ENCODE measurements at places on chromosomes 13 and 19.

GRCh38 chr19:30682999-30683536 lies 310.9 kb downstream of the ZNF536 start:
- DNase-seq = peak; percentile 81

GRCh38 chr13:97640268-97640667 lies 206.3 kb downstream of the RAP2A start:
- no peak for DNase-seq

DNA sequence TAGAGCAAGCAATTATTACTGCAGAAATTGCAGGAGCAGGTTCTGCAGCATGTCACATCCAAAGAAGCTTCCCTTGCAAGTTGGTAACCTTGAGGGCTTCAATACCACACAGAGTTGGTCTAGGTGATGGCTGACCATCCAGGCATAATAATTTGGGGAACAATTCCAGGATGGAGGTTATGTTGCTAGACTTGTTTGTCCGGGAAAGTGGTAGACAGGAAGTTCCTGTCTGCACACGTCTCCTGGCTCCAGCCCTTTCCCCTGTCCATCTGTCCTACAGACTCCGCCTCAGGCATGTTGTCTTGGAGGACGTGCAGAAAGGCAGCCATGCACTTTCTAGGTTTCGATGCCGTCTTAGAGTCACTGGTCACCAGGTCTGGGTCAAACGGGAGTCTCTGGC lies 26.0 kb downstream of the DPRX start:
- DNase-seq = no peak

GRCh38 chr13:80235166-80235966 lies 105.6 kb downstream of the SPRY2 start:
- no peak for DNase-seq

GRCh38 chr13:94335761-94336526 lies 143.5 kb downstream of the DCT start:
- DNase-seq = no peak

DNA sequence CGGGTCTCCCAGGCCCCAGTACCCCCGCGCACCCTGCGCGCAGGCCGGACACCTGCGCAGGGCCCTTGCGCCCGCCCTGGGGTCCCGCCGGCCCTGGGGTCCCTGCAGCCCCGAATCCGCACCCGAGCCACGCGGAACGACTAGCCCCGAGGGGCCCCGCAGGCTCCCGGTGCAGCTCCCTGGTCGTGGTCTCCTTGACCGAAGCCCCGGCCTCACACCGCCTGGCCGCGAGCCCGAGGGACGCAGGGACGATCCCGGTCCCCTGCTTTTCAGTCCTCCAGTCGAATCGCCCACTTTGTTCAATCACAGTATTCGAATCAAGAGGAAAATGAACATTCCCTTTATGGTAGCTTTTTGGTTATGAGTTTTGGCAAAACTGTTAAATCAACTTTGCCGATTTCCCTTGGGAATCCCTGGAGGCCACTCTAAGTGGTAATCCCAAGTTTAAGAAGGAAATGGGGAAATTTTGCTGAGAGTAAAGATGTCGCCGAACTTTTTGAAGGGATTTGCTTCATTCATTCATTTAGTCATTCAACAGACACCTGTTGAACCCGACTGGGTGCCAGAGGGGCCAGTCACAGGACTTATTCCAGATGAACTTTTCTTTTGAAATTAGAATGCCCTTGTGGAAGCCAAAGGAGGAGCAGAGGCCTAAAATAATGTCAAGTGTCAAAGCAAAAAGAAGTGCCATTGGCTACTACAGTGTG lies 75.0 kb downstream of the ZIC5 start:
- DNase-seq = no peak

DNA sequence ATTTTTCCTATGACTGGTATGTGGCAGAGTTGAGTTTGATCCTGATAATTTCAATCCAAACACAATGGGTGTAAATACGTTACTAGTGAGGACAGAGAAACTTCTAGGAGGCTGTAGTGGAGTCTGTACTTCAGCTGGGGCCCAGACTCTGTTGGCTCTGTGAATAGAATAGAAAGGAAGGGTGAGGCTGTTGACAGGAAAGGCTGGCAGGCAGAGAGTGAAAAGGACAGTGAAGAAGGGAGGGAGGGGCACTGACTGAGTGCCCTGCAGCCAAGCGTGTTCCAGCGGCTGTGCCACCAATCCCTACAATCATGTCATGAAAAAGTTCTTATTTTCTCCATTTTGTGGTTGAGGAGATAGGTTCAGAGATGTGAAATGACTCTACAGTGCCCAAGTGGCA lies 80.5 kb downstream of the MBNL2 start:
- DNase-seq = no peak

DNA sequence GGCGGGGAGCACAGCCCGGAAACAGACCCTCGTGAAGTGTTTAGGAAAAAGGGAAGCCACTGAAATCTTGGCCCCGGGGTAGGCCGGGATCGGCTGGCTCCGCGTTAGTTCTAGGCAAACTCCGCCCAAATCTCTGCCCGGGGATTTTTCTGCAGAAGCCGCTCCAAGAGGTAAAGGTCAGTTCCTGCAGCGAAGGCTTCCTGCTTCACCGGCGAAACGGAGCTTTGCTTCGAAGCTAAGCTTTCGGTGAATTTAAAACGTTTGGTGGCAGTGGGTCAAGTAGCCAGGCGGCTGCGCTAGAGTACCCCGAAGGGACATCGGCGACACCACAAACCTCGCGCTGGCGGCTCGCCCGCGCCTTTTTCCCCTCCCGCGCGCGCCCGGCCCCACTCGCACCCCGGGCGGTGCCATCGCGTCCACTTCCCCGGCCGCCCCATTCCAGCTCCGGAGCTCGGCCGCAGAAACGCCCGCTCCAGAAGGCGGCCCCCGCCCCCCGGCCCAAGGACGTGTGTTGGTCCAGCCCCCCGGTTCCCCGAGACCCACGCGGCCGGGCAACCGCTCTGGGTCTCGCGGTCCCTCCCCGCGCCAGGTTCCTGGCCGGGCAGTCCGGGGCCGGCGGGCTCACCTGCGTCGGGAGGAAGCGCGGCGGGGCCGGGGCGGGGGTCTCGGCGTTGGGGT lies 441 bp downstream of the GJB2 start:
- peak; percentile 56 for DNase-seq

- DNase-seq = no peak
Measured at GRCh38 chr19:13937479-13938300, 527 bp downstream of the PODNL1 start.

DNA sequence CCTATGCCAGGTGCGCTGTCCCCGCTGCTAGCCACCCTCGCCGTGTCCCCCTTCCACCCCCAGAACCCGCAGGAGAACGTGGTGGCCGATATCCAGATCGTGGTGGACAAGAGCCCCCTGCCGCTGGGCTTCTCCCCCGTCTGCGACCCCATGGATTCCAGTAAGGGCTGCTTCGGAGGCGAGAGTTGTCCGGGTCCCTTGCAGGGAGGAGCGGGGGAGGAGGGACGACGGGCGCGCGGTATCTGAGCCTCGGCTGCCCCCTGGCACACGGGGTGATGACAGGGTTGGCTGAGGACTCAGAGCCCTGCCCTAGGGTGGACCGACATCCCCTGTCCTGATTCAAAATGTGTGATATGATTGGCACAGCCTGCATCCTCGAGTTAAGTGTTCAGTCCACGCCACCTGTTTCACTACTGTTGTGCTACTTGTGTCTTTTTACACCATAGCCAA lies 653 bp downstream of the MVB12A start:
- no peak for DNase-seq

GRCh38 chr13:32426990-32427851 lies 709 bp downstream of the N4BP2L1 start:
- peak; percentile 63 for DNase-seq

- DNase-seq = no peak
Measured at GRCh38 chr19:43501661-43502418, 2.7 kb downstream of the PHLDB3 start.

- DNase-seq = no peak
Measured at GRCh38 chr13:60075850-60076249, 87.9 kb downstream of the DIAPH3 start.

Measured in GM13976 (cell line).